MCF 10A (cell line): ENCODE measurements at places on chromosomes 6 and 20. TPM values are rescaled to one million over a fixed set of nuclear protein-coding genes. Genes with fewer than 3 reads are reported as not detected.

- DNase-seq = peak; percentile 22
These were observed 27.7 kb downstream of the DSE start for GRCh38 chr6:116398316-116399010.

SLC2A10 gene
- total RNA-seq = not detected in 2 replicates

GRCh38 chr6:132198896-132199295, 202.4 kb downstream of the MOXD1 start:
- no peak for DNase-seq

ARHGAP40 gene
- not detected in 2 replicates for total RNA-seq

- peak; percentile 33 for DNase-seq
These were observed 4.6 kb upstream of the SOX18 start for GRCh38 chr20:64053841-64054661.

GRCh38 chr20:63152322-63153253, 63.3 kb downstream of the YTHDF1 start:
- no peak for DNase-seq

HLA-A gene
- total RNA-seq = 139 and 217 TPM in 2 replicates

GRCh38 chr20:49452011-49452482, 30.4 kb downstream of the KCNB1 start:
- DNase-seq = peak; percentile 86

DNA sequence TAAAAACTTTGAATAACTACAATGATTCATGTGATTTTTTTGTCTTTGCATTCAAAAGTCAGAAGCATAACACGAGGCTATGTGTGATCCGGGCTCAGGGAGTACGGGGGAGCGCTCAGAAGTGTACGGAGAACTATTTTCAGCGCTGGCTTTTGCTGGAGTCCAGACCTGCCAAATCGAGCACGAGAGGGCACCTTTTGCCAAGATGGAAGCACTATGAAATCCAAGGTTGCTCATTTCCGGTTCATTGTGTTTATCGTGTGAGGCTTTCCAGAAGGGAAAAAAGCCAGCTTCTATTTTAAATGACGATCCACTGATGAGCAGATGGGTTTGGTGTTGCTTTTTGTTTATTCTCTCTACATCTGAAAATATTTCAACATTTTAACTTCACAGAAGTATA, 11.3 kb downstream of the RAMACL start:
- DNase-seq = no peak

- no peak for DNase-seq
These were observed 22.1 kb downstream of the BMP5 start for GRCh38 chr6:55853008-55854001.

- no peak for DNase-seq
These were observed 382.1 kb downstream of the HACE1 start for GRCh38 chr6:104477569-104477968.

DNA sequence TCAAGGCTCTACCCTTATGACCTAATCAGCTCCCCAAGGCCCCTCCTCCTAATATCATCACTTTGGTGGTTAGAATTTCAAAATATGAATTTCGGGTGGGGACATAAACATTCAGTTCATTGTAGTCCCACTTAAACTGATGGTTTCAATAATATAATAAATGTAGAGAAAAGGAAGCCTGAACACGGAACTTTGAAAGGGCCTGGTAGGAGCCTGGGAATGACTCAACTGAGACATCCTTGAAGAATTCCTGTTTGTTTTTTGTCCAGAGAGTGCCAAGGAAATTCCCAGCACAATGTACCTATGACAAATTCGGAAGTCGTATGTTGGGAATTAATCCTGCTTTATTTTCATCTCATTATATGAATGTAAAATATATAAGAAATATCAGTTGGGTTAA, 457.9 kb downstream of the PLCB1 start:
- DNase-seq = peak; percentile 45

DNA sequence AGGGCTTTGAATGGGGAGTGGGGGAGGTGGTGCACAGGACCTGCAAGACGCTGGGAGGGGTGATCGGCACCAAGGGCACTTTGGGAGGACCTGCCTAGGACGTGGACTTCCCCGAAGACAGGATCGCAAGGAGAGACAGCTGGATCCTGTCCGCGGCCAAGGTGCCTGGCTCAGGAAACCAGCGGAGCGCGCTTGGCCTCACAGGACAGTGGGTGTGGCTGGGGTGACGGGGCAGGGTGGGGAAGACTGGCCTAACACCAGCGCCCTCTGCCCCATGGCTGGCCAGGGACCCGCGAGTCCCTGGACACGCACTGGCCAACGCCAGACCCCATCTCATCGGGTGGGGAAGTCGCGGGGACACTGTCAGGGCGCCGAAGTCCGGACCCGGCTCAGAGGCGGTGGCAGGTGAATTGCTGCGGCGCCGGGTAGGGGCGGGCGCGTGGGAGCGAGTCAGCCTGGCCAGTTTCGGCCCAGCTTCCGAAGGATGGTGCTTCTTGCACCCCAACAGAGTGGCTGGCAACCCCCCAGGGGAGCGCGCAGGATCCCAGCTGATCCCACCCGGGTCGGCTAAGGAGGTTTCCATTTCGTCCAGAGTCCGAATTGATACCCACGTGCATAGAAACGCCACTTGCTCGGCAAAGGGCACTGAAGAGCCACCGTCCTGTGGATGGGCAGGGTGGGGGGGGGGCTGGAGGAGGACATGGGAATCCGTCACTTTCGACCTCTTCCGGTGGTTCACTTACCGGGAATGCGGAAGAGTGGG, 785 bp upstream of the THBD start:
- DNase-seq = peak; percentile 78

GRCh38 chr6:33599413-33599938, 19.4 kb upstream of the BAK1 start:
- peak; percentile 84 for DNase-seq

SIRPD gene
- not detected in 2 replicates for total RNA-seq

- no peak for DNase-seq
These were observed 363.0 kb downstream of the UTRN start for GRCh38 chr6:144647971-144648651.

DNA sequence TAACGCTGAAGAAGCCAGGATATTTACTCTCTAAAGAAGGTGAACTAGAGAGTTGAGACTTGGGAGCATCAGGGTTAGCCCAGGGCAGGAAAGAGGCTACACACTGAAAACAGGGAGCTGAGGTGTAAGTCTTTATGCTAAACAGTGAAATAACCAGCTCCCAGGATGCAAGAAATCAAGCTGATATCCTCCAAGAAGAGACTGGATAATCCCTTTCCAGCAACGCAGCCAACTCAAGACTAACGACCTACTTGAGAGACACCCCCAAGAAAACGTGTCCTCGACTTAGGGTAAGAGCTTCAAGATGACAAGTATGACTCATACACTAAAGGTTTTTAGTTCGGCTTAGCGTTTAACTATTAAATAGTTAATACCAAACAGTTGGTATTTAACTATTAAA, 202.2 kb downstream of the TASP1 start:
- no peak for DNase-seq

DNA sequence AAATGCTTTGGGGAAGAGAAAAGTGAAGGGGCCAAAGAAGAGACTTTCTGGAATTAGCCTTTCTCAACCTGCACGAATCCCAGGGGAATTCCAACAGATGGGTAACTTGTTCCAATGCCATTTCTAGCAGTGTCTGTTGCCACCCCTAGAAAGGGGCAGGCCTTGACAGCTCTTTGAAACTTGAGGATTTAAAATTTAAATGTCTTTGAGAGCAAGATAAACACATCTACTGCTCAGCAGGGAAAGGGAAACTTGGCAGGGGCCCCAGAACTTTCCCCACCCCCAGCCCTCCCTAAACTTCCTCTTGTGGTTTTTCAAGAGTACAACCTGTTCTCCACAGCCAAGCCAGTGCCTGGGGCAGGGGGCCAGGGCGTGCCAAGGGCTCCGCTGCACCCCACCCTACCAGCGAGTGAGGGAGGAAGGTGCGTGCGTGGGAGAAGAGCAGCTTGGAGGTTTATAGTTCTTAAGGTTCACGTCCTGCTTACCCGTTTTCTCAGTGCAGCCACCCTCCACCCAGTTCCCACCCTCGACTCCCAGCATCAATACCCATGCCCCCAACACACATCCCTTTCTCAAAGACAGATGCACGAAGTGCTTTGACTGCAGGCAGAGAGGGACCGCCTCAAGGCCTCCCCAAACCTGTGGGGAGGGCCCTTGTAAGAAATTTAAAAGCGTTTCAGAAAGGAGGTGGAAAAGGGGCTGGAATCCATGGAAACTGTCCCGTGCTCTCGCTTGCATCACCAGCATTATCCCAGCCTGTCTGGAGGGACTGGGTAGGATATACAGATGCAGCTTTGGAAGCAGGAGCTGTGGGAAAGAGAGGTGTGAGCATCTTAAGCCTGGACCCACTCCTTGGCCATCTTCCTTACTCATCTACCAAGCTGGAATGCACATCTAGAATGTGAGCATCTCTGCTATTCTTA, 4.5 kb upstream of the TAF8 start:
- peak; percentile 98 for DNase-seq

GRCh38 chr20:37390503-37390890, 44.6 kb downstream of the SRC start:
- DNase-seq = no peak

DNA sequence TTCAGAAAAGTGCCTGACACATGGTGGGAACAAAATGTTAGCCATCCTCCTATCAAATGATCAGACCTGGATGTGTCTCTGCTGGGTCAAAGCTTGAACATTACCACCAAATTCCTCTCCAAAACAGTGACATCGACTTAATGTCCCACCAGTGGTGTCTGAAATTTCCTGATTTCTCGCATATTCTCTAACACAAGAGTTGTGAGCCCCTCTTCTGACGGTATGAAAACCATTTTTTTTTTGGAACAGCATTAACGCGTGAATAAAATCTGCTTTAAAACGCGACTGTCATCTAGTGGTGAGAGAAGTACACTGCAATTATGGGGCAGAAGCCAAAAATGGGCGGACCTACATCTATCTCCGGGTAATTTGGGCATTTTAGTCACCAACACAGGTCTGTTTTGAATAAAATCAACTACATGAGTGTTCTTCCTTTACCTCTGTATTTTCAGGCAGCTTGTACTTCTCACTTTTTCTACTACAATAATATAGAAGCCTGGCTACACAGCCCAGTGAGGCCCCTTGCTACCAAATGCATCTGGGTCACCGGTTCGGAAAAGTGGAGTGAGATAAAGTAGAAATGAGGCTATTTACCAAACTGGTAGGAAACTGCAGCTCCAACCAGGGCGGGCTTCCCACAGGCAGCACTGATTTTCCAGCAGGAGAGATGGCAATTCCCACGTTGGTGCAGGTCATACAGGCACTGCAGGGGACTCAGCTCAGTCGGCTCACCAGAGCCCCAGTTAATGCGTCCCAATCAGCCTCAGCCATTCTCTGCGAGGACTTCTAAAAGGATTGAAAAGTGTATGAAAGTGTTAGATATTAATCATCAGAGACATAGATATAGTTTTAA, 27.4 kb downstream of the MGME1 start:
- DNase-seq = peak; percentile 75

DNA sequence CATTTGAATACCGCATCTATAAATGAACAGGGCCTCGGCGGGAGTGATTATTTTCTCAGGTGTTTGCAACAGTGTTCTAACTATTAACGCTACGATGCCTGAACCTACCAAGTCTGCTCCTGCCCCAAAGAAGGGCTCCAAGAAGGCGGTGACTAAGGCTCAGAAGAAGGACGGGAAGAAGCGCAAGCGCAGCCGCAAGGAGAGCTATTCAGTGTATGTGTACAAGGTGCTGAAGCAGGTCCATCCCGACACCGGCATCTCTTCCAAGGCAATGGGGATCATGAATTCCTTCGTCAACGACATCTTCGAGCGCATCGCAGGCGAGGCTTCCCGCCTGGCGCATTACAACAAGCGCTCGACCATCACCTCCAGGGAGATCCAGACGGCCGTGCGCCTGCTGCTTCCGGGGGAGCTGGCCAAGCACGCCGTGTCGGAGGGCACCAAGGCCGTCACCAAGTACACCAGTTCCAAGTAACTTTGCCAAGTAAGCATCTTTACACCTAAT, 70.9 kb downstream of the HFE start:
- no peak for DNase-seq

DNA sequence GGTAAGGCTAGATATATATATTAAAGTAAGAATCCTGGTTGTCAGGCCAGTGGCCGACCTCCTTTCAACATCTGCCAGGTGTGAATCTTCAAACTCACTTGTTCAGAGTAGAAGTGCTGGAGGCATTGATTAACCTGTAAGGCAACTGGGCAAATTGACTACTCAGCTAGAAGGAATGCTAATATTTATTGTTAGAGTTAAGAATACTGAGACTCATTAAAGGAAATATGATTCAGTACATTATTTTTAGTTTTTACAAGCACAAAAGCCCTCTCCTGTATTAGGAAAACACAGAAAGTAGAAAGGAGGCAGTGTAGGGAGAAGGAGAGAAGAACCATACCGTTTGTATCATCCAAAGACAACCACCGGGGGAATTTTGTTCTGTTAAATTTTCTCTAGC, 53.5 kb downstream of the RIPOR2 start:
- no peak for DNase-seq

DNA sequence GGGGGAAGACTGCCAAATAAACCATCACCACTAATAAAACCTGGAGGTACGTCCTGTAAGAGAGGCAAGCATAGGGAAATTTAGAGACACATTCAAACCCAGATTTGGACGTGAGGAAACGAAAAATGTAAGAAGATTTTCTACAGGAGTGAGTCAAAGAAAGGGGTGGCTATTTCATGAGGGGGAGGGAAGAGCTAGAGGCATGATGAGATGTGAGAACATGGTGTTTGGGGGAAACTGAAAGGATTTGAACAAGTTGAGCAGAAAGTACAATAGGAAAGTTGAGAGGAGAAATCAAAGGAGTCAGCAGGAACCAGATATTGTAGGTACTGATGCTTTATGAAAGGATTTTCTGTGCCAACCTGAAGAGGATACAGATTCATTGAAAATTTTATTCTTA, 179.1 kb upstream of the HS3ST5 start:
- no peak for DNase-seq

OR12D2 gene
- total RNA-seq = not detected in 2 replicates

DNA sequence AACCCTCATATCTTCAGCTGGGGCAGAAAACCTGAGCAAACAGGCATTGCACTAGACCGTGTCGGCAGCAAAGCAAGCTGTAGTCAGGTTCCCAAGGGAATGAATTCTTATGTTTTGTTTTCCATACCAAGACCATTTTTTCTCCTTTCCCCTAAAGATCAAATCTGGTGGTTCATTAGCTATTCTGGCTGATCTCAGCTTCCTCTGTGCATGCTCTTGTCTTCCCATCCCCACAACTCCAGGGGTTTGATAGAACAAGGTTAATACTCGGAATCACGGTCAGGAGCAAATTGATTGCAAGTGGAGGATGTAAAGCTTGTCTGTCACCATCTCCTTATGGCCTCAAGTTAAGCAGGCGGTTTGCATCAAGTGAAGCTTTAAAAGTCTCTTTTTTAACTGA, 778.8 kb downstream of the KIF16B start:
- no peak for DNase-seq

DNA sequence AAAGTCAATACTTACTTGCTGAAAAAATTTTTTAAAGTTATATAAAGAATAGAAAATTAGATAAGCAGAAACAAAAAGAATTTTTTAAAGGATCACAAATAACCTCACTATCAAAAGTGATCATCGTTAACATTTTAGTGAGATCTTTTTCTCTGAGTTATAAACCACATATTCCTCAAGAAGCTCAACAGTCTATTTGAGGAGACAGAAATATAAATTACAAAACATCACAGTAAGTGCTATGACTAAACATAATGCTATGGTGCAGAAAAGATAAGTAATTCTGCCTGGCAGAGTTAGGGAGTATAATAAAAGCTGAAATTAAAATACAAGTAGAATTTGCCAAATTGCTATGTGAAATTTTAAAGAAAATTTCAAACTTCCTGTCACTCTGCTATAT, 226.7 kb downstream of the LMBRD1 start:
- DNase-seq = no peak
